Ascending aorta (tissue), 2 donors: ENCODE measurements at places on chromosomes 2 and 18.

DNA sequence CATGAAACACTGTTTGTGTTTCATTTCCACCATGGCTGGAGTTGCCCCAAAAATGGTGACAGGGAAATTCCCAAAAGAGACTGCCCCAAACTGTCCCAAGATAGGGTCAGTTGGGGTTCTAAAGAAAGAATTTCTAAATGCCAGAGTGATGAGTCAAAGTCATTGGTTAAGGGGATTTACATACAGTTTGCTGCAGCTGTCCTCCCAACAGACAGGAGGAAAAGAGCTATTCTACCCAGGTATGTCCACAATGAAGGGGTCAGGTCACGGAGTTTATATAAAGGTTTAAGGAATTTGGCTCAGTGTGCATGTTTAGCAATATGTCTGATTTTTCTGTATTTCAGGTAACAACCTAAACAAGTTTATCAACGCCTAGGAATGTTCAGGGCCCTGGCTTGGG, 344.1 kb downstream of the TDRD15 start:
- DNase-seq: no peak

GRCh38 chr2:160367887-160368286, 125.7 kb downstream of the RBMS1 start:
- no peak for DNase-seq

DNA sequence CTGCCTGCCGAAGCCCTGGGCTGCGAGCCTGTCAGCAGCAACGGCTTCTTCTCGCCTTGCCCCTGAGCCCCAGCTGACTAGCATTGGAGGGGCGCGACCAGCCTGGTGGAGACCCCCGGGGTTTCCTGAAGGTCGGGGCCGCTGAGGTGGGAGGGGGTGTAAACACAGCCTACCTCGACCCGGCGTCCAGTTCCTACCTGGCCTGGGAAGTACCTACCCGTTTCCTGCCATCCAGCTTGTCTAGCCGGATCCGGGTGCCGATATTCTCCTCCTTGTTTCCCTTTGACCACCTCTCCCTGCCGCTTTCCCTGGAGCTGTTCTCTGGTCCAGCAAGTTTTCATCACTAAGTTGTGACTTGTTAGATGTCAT, 511 bp downstream of the MOB4 start:
- peak; percentile 65 for DNase-seq

- no peak for DNase-seq
These were observed 2.5 kb upstream of the FAP start for GRCh38 chr2:162245781-162246180.

- DNase-seq: no peak
These were observed 444.8 kb upstream of the NRP2 start for GRCh38 chr2:205237524-205237923.
